Fibroblast of skin of left biceps (primary cell): ENCODE measurements at places on chromosomes 6 and 20.

- no peak for DNase-seq
These were observed 9.2 kb downstream of the ITPA start for GRCh38 chr20:3218307-3218988.

- DNase-seq, result peak; percentile 58
These were observed 82.2 kb upstream of the SALL4 start for GRCh38 chr20:51884561-51884960.

DNA sequence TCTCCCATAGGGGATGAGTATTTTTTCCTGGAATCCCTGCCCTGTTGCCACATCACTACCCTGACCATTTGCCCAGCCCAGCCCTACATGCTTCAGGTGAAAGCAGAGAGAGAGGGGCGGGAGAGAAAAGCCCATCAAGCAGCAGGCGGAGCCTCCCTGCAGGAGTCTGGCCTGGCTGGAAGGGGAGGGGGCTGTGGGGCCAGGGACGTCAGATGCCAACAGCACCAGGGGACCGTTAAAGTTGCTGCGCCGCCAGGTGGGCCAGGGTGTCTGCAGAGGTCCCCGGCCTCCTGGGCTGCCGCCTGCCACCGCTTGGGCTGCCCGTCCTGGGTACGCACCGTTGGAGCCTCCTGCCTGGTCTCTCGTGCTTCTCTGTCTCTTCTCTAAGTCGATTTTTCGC, 757 bp upstream of the R3HDML start:
- no peak for DNase-seq

DNA sequence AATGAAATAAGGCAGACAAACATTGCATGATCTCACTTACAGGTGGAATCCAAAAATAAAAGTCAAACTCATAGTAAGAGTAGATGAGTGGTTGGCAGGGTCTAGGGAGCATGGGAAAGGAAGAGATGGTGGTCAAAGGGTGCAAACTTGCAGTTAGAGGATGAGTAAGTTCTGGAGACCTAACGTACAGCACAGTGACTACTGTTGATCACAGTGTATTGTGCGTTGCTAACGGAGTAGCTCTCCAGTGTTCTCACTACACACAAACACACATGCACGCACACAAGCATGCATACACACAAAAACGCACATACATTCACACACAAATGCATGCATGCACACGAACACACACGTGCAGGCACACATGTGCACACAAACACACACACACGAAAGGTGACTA, 54.9 kb downstream of the LY86 start:
- DNase-seq, result no peak

- DNase-seq, result no peak
These were observed 517.1 kb downstream of the PKHD1 start for GRCh38 chr6:51570168-51570921.

DNA sequence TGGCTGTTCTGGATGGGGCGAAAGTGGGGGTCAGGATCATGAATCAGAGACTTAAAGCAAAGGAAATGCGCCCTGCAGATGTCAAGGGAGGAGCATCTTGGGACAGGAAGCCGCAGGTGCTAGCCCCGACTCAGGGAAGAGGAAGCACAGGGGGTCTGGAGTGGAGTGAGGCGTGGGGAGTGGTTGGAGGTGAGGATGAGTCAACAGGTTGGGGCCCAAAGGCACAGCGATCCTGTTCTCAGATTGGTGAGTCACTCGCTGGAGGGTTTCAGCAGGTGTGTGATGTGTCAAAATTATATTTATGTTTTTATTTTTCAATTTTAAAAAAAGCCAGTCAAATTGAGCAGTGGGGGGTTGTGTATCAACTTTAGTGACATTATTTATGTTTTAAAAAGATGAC, 19.0 kb downstream of the PACSIN1 start:
- no peak for DNase-seq

DNA sequence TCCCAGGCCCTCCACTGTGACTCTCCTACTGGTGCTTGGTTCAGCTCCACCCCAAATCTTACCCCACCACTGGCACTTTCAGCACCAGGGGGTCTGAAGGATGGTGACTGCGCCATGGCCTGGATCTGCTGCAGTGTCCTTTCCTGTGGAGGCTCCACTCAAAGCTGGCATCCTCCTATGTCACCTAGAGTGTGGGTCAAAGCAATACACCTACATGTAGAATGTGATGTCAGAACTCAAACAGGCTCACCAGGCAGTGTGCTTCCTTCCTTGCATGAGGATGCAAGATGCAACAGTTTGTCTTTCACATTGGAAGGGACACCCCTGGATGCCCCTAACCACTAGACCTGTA, 32.8 kb upstream of the MICB start:
- no peak for DNase-seq

DNA sequence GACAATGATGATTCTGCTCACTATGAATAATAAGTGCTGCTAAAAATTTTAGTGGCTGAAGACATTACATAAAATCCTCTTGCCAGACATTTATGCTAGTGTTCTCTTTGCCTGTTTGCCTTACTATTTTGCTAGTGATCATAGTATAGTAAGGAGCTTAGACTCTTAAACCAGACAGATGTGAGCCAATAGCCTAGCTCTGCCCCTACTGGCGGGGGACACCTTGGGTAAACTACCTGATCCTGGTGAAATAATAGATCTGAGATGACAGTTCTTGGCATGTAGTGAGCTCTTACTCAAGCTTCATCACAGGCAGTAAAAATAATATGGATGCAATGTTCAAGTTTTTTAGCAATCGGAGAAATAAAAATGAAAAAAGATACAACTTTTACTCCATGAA, 18.8 kb downstream of the ENPP3 start:
- DNase-seq, result no peak

GRCh38 chr20:17651760-17652388, 30.2 kb downstream of the RRBP1 start:
- DNase-seq, result no peak

- DNase-seq, result no peak
These were observed 118.7 kb downstream of the EPHA7 start for GRCh38 chr6:93300661-93301060.

- no peak for DNase-seq
These were observed 153.0 kb downstream of the CFAP61 start for GRCh38 chr20:20205141-20205861.

GRCh38 chr20:62274332-62274950, 28.4 kb upstream of the ADRM1 start:
- no peak for DNase-seq
